Activated CD4-positive, alpha-beta T cell treated with anti-CD3 and anti-CD28 coated beads, Interleukin-2, amount 10 ng/mL, durations not matched to agents 24 days and 14 days (primary cell): ENCODE measurements at places on chromosomes 6 and 20. TPM values are rescaled to one million over a fixed set of nuclear protein-coding genes. Genes with fewer than 3 reads are reported as not detected.

Gene C20orf96
- 5.7 and 6.7 TPM in 2 replicates for total RNA-seq

Gene ERVFRD-1
- total RNA-seq: not detected in 2 replicates

Gene PROKR2
- total RNA-seq: not detected in 2 replicates

- H3K4me1 ChIP-seq: no peaks in the 10 kb centered on the region
- H3K36me3 ChIP-seq: no peaks in the 10 kb centered on the region
- H3K27me3 ChIP-seq: peaks cover 14% of the 10 kb centered on the region
- H3K27ac ChIP-seq: no peak overlapping the region
- H3K4me3 ChIP-seq: no peak overlapping the region
- no peak for DNase-seq
Measured at GRCh38 chr6:129242546-129242945, 359.6 kb downstream of the LAMA2 start.

GRCh38 chr20:2914160-2914559 lies 40.9 kb downstream of the PTPRA start:
- peaks cover 6% of the 10 kb centered on the region for H3K4me1 ChIP-seq
- no peak overlapping the region for H3K27ac ChIP-seq
- no peak for DNase-seq
- no peak overlapping the region for H3K4me3 ChIP-seq
- no peaks in the 10 kb centered on the region for H3K27me3 ChIP-seq
- H3K36me3 ChIP-seq: peaks cover 12% of the 10 kb centered on the region

- DNase-seq: no peak
- H3K27ac ChIP-seq: no peak overlapping the region
Measured at GRCh38 chr6:160795721-160796120, 93.7 kb downstream of the PLG start.

GRCh38 chr6:77650098-77650663 lies 2.7 kb upstream of the MEI4 start:
- H3K4me1 ChIP-seq: no peaks in the 10 kb centered on the region
- no peak overlapping the region for H3K4me3 ChIP-seq
- no peaks in the 10 kb centered on the region for H3K36me3 ChIP-seq
- no peak overlapping the region for H3K27ac ChIP-seq

GRCh38 chr6:75098709-75099108 lies 107.1 kb downstream of the COL12A1 start:
- H3K36me3 ChIP-seq: no peaks in the 10 kb centered on the region
- no peak for DNase-seq
- no peaks in the 10 kb centered on the region for H3K4me1 ChIP-seq
- H3K27me3 ChIP-seq: no peaks in the 10 kb centered on the region
- H3K4me3 ChIP-seq: no peak overlapping the region
